Upper lobe of right lung (tissue), 1 donor: ENCODE measurements at places on chromosomes 6 and 20. TPM values are rescaled to one million over a fixed set of nuclear protein-coding genes. Genes with fewer than 3 reads are reported as not detected.

- H3K36me3 ChIP-seq, result no peaks in the 10 kb centered on the region
- H3K27me3 ChIP-seq, result no peaks in the 10 kb centered on the region
- no peak overlapping the region for H3K4me3 ChIP-seq
- H3K27ac ChIP-seq, result no peak overlapping the region
- no peak for DNase-seq
Measured at GRCh38 chr20:17533396-17533795, 2.2 kb upstream of the BFSP1 start.

GRCh38 chr20:58667975-58668374 lies 16.9 kb downstream of the STX16 start:
- H3K27ac ChIP-seq, result no peak overlapping the region
- no peaks in the 10 kb centered on the region for H3K27me3 ChIP-seq
- no peaks in the 10 kb centered on the region for H3K4me1 ChIP-seq
- no peak overlapping the region for H3K4me3 ChIP-seq
- peaks cover 63% of the 10 kb centered on the region for H3K36me3 ChIP-seq

DNA sequence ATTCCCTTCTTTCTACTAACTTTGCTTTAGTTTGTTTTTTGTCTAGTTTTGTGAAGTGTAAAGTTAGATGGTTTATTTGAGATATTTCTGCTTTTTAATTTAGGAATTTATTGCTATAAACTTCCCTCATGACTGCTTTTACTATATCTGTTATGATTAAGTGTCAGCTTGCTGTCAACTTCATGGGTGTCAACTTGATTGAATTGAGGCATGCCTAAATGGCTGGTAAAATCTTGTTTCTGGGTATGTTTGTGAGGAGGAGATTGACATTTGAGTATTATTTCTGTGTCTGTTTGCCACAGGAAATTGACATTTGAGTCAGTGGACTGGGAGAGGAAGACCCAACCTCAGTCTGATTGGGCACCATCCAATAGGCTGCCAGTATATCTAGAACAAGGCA lies 1147.0 kb upstream of the EYS start:
- no peak overlapping the region for H3K27ac ChIP-seq
- no peaks in the 10 kb centered on the region for H3K4me1 ChIP-seq
- H3K4me3 ChIP-seq, result no peak overlapping the region
- no peaks in the 10 kb centered on the region for H3K36me3 ChIP-seq

GRCh38 chr6:1933292-1933691 lies 312.1 kb downstream of the GMDS start:
- no peak for DNase-seq
- no peaks in the 10 kb centered on the region for H3K4me1 ChIP-seq
- H3K27ac ChIP-seq, result no peak overlapping the region
- no peak overlapping the region for H3K4me3 ChIP-seq
- H3K36me3 ChIP-seq, result no peaks in the 10 kb centered on the region
- no peaks in the 10 kb centered on the region for H3K27me3 ChIP-seq

RNF39 gene
- total RNA-seq, result 2.4 TPM

AURKA gene
- total RNA-seq, result 1.5 TPM

CRISP2 gene
- total RNA-seq, result not detected

BPIFB4 gene
- total RNA-seq, result not detected
